ENCODE measurements at places on chromosomes 4 and X. TPM values are rescaled to one million over a fixed set of nuclear protein-coding genes. Genes with fewer than 3 reads are reported as not detected.

MAGEB2 gene
- 0.13 TPM for total RNA-seq

ASMT gene
- total RNA-seq: 1.4 TPM

PPARGC1A gene
- total RNA-seq: 1.2 TPM

NAT8L gene
- total RNA-seq: 14.7 TPM

TDO2 gene
- not detected for total RNA-seq

GPR173 gene
- total RNA-seq: 4.5 TPM

HSD17B13 gene
- not detected for total RNA-seq

HTN3 gene
- total RNA-seq: not detected

GLRA2 gene
- not detected for total RNA-seq

RASGEF1B gene
- total RNA-seq: 6.4 TPM

FGB gene
- not detected for total RNA-seq

ARHGAP36 gene
- 0.37 TPM for total RNA-seq

PDLIM3 gene
- 12.0 TPM for total RNA-seq

POU4F2 gene
- not detected for total RNA-seq

GPAT3 gene
- total RNA-seq: 1.8 TPM

MAOB gene
- total RNA-seq: 1.4 TPM

GLRA3 gene
- total RNA-seq: 0.09 TPM

PRSS12 gene
- 5.4 TPM for total RNA-seq

GAGE2A gene
- total RNA-seq: not detected

AKAP14 gene
- total RNA-seq: not detected

TMEM47 gene
- total RNA-seq: 26.4 TPM

ADGRA3 gene
- 54.4 TPM for total RNA-seq

AFP gene
- 4.8 TPM for total RNA-seq

TMEM255A gene
- total RNA-seq: 0.20 TPM

DOK7 gene
- 0.26 TPM for total RNA-seq

PRKG2 gene
- total RNA-seq: 1.9 TPM

NPFFR2 gene
- total RNA-seq: 7.3 TPM

GLOD5 gene
- total RNA-seq: not detected

DCAF12L2 gene
- 1.2 TPM for total RNA-seq

ATG4A gene
- total RNA-seq: 6.4 TPM

DRD5 gene
- not detected for total RNA-seq

TRIML2 gene
- total RNA-seq: 102 TPM

AFAP1 gene
- 6.5 TPM for total RNA-seq

NRK gene
- total RNA-seq: 1.4 TPM

MAGIX gene
- total RNA-seq: 1.3 TPM

MAGEA11 gene
- not detected for total RNA-seq

EFNB1 gene
- 2.7 TPM for total RNA-seq

ARHGEF38 gene
- not detected for total RNA-seq

CCNA2 gene
- 89.0 TPM for total RNA-seq

VEGFC gene
- total RNA-seq: 0.46 TPM

FGF2 gene
- 95.2 TPM for total RNA-seq

SYP gene
- 2.1 TPM for total RNA-seq

MAGEA1 gene
- not detected for total RNA-seq

SORBS2 gene
- total RNA-seq: 8.8 TPM

VSIG1 gene
- 0.42 TPM for total RNA-seq

GYPA gene
- not detected for total RNA-seq

ZNF732 gene
- total RNA-seq: 13.4 TPM

INTS6L gene
- 7.4 TPM for total RNA-seq

SHROOM4 gene
- total RNA-seq: 1.9 TPM

Data from H9 (cell line).